ENCODE measurements at places on chromosomes 16 and 17. TPM values are rescaled to one million over a fixed set of nuclear protein-coding genes. Genes with fewer than 3 reads are reported as not detected.

DNA sequence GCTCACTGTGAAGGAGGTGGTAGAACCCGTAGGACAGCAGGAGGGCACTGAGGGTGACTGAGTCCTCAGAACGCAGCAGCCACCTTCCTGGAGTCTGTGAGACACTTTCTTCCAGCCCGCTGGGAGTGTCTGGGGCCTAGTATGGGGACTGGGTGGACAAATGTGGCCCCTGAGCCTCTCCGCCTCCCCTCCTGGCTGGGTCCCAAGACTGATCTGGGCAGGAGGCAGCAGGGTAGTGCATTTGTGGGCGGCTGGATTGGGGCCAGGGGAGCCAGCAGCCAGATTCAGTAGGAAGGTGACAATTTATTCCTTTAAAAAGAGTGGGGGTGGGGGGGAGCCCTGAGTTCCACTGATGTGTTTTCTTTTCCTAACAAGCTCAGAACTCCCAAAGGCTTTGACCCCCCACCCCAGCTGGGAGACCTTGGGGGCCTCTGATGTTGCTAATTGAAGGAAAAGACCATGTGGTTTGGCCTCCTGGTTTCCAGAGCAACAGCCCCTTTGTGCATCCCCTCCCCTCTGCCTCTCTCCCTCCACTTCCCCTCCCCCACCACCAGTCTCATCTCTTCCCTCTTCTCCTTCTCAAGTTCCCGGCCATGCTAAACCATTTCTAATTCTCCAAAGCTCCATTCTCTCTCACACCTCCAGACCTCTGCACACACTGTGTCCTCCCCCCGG lies 4.4 kb downstream of the CLEC19A start:
- no peak overlapping the region for H3K4me3 ChIP-seq
- no peak overlapping the region for H3K27ac ChIP-seq
- DNase-seq, result peak; percentile 14
- no peaks in the 10 kb centered on the region for H3K27me3 ChIP-seq
- H3K4me1 ChIP-seq, result no peaks in the 10 kb centered on the region

DNA sequence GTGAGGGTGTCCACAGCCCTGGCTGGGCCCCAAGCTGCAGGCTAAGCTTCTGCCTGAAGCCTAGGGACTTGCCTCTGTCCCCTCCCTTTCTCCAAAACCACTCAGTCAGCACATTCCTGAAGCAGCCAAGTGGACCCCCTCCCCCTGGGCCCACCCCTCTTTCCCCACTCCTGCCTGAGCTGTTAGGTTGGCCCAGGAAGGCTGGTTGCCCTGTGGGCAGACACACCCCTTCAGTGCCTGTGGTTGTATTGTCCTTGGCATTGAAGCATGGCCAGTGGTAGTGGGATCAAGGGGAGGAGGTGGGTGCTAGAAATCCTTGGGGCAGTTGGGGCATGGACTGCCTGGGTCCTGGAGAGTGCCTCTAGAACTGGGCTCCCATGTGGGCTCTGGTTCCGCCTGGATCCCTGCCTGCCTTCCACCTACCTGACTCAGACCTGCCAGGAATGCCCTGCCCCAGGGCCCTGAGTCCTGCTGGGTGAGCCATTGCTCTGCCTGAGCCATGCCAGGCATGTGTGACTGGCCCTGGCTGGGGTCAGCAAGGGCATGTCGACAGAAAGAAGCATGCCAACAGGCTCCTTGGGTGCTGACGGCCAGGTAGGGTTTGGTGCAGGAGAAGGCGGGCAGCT lies 2.1 kb downstream of the TRAF4 start:
- H3K4me1 ChIP-seq, result peaks cover 60% of the 10 kb centered on the region
- peaks cover 21% of the 10 kb centered on the region for H3K36me3 ChIP-seq
- H3K4me3 ChIP-seq, result peak overlapping the region; percentile 85
- peak overlapping the region; percentile 99 for H3K27ac ChIP-seq
- no peaks in the 10 kb centered on the region for H3K27me3 ChIP-seq

- H3K27me3 ChIP-seq, result no peaks in the 10 kb centered on the region
- DNase-seq, result no peak
- no peak overlapping the region for H3K4me3 ChIP-seq
- peaks cover 17% of the 10 kb centered on the region for H3K4me1 ChIP-seq
- H3K27ac ChIP-seq, result no peak overlapping the region
Measured at GRCh38 chr17:12053552-12053951, 32.9 kb downstream of the MAP2K4 start.

DNA sequence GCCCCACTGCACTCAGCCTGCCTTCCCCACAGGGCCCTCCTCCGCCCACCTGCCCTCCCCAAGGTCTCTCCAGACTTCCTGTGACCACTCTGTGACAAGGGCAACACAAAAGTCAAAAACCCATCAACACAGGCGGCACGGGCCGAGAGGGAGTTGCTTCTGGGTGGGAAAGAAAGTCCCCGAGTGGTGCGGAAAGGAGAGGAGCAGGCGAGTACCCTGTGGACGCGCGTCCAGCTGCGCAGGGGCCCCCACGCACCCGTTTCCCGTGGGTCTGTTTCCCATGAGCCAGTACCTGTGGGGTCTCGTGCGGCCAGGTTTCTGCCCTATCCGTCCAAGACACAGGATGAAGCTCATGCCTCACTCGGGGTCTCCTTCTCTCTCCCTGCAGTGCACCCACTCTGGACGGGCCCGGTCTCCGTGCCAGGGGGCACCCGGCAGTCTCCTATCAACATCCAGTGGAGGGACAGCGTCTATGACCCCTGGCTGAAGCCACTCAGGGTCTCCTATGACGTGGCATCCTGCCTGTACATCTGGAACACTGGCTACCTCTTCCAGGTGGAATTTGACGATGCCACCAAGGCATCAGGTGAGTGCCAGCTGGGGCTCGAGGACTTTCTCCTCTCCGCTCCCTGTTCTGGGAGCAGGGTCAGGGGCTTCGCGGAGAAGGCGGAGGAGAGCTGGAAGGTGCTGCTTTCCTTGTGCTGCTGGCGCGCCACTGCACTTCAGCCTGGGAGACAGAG lies 12.2 kb downstream of the CD2BP2 start:
- no peaks in the 10 kb centered on the region for H3K4me1 ChIP-seq
- no peak overlapping the region for H3K27ac ChIP-seq
- H3K27me3 ChIP-seq, result no peaks in the 10 kb centered on the region
- DNase-seq, result no peak
- H3K4me3 ChIP-seq, result no peak overlapping the region

GRCh38 chr16:62253966-62254365 lies 217.7 kb upstream of the CDH8 start:
- no peak overlapping the region for H3K4me3 ChIP-seq
- no peaks in the 10 kb centered on the region for H3K36me3 ChIP-seq
- no peak overlapping the region for H3K27ac ChIP-seq
- H3K4me1 ChIP-seq, result no peaks in the 10 kb centered on the region
- H3K27me3 ChIP-seq, result no peaks in the 10 kb centered on the region
- no peak for DNase-seq

- no peak for DNase-seq
- H3K27ac ChIP-seq, result no peak overlapping the region
- H3K27me3 ChIP-seq, result no peaks in the 10 kb centered on the region
Measured at GRCh38 chr16:15749371-15749770, 99.3 kb downstream of the NDE1 start.

SLC9A5 gene
- 0.83 TPM for total RNA-seq

KRT38 gene
- total RNA-seq, result not detected

Measured in thyroid gland (tissue), 4 donors.